GM12891 (cell line): ENCODE measurements at places on chromosomes 1 and 21.

GRCh38 chr1:24895511-24895910 is 34.6 kb downstream of the RUNX3 start:
- no peak for DNase-seq

- no peak for DNase-seq
These were observed 10.9 kb upstream of the RBM15 start for GRCh38 chr1:110328274-110328673.

DNA sequence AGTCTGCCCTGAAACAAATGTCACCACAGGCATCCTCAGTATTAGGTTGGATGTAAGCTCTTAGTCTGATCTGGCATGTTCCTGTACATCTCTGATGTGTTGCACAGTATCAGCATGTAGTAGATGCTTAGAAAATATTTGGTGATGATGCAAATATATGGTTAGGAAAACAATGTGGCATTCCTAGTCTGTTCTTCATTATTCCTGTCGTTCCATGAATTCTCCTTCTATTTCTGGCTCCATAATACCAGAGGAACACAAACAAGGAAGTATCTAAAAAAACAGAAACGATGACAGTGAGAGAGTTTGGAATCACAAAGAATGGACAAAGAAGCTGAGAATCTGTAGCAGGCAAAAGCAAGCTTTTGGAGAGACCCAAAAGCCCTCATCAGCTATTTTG is 236.6 kb downstream of the HHAT start:
- no peak for DNase-seq

- no peak for DNase-seq
These were observed 5.0 kb upstream of the PLXNA2 start for GRCh38 chr1:208248991-208249696.

DNA sequence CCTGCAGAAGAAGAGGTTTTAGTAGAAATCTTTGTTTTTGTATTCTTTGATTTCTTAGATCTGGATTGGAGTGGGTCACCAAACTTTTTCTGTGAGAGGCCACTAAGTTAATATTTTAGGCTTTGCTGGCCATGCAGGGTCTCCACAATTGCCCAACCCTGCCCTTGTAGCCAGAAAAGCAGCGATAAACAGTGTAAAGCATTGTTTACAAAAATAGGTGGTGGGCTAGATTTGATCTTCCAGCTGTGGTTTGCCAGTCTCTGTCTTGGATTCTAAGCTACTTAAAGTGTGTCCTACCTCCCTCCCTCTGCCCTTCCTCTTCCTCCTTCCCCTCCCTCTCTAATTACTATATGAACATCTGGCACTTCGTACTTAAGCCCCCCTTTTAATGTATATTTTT is 68.0 kb downstream of the LAMC1 start:
- DNase-seq = no peak

DNA sequence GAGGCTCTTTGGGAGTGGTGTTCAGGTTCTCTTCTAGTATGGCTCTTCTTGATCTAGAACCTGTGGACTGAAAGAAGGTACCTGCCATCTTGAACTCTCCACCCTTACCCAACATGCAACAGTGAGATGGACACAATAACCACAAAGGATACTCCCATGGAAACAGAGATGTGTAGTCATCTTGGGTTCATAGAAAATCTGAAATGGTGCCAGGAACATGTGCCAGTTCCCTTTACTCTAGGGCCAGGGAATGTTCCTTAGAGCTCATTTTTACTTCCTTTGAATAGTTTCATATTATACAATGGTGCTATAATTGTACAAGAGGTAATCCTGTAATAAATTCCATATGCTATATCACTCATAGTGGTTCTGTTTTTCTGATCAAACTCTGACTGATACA is 13.2 kb upstream of the SCYL3 start:
- DNase-seq = no peak
